ENCODE measurements at places on chromosomes 12 and 14. TPM values are rescaled to one million over a fixed set of nuclear protein-coding genes. Genes with fewer than 3 reads are reported as not detected.

FGD6 gene
- total RNA-seq: 4.7 TPM

PTCSC3 gene
- total RNA-seq: not detected

GDF11 gene
- total RNA-seq: 1.1 TPM

ETFRF1 gene
- 23.5 TPM for total RNA-seq

SERPINA10 gene
- 200 TPM for total RNA-seq

CHPT1 gene
- total RNA-seq: 78.3 TPM

PEBP1 gene
- total RNA-seq: 662 TPM

AICDA gene
- not detected for total RNA-seq

TROAP gene
- 0.48 TPM for total RNA-seq

SPIC gene
- total RNA-seq: 1.4 TPM

DLGAP5 gene
- 0.33 TPM for total RNA-seq

DNA sequence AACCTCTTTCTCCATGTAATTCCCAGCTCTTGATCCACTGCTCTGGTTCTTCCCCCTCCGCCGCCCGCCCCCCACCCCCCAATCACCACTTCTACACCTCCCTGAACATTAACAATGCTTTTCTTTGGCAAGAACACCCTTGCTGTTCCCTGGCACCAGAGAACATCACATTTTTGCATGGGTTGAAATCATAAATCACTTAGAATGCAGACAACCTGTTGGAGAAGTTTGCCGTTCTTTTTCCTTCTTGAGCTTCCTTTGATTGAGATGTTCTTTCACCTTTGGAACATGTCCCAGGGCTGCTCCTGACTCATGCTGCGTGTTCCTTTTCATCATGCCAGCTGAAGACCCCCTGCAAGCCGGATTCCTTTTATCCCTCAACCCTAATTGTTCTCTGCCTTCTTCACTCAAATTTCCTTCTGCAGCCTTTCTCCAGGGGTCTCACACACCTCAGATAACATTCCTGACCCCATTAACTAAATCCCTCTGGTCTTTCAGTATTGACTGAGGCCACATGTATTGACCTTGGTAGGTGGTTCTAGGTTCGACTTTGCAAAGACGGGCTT is 294.1 kb upstream of the TMPO start:
- DNase-seq: no peak

- no peak for DNase-seq
These were observed 69.1 kb upstream of the GALNT9 start for GRCh38 chr12:132398386-132398991.

GRCh38 chr12:78189656-78190055 is 359.0 kb downstream of the NAV3 start:
- DNase-seq: no peak

DNA sequence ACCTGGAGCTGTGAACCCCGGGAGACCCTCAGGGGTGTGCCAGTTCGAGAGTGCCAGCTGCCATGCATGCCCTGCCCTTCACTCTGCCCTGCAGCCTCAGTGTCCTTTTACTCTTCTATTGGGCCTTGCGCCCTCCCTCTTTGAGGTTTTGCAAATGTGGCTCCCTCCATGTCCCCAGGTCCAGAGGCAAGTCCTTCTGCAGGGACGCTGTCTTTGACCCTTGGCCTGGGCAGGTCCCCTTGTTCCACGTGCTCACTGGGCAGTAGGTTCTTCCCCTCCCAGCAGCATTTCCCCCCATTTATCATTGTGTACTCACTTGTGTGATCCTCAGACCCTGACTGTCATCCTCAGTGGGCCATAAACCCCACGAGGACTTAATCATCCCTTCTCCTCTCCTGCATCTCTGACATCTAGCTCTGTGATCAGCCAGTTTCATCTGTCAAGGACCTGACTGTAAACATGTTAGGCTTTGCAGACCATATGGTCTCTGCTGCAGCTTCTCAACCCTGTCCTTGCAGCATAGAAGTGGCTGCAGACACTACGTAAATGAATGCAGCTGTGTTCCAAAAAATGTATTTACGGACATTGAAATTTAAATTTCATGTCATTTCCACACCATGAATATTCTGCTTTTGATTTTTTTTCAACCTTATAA is 36.6 kb downstream of the TSPAN9 start:
- DNase-seq: peak; percentile 68

DNA sequence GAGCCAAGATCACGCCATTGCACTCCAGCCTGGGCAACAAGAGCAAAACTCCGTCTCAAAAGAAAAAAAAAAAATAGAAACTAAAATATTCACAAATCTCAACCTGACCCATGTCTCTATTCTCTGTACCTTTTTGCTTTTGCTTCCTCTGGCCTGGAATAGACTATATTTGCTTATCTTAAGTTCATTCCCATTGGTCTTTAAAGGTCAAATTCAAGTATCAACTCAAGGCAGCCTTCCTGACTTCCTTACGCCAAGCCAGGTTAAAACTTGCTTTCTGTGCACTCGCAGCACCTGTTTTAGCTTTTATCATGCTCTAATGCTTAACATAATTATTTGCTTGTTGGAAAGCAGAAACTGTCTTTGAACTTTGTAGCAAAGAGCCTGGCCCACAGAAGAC is 14.8 kb downstream of the PYM1 start:
- no peak for DNase-seq

- no peak for DNase-seq
These were observed 136.3 kb downstream of the SUDS3 start for GRCh38 chr12:118512669-118513068.

DNA sequence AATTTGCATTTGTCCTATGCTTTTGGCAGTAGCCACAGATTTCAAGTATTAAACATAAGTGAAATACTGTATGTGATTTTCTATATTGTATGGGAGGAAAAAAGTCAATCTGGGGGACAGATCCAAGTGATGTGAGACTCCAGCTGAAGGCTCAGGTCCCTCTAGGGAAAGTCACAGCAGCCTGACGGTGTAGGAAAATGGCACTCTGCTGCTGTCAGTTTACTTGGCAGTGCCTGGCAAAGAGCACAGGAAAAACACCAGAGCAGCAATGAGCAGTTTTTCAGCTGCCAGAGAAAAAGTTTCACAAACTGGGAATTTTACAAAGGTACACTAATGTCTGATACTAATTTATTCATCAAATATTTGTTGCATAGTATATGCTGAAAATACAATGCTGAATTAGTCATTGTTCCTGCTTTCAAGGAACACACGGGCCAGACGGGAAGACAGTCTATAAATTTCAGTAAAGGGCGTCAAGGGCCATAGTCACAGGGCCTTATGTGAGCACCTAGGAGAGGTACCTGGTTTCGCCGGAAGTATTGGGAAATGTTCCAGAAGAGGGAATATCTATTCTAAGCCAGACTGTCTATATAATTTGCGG is 66.2 kb upstream of the SLC38A2 start:
- DNase-seq: no peak

- no peak for DNase-seq
These were observed 2.0 kb upstream of the ZNF385A start for GRCh38 chr12:54386403-54387113.

DNA sequence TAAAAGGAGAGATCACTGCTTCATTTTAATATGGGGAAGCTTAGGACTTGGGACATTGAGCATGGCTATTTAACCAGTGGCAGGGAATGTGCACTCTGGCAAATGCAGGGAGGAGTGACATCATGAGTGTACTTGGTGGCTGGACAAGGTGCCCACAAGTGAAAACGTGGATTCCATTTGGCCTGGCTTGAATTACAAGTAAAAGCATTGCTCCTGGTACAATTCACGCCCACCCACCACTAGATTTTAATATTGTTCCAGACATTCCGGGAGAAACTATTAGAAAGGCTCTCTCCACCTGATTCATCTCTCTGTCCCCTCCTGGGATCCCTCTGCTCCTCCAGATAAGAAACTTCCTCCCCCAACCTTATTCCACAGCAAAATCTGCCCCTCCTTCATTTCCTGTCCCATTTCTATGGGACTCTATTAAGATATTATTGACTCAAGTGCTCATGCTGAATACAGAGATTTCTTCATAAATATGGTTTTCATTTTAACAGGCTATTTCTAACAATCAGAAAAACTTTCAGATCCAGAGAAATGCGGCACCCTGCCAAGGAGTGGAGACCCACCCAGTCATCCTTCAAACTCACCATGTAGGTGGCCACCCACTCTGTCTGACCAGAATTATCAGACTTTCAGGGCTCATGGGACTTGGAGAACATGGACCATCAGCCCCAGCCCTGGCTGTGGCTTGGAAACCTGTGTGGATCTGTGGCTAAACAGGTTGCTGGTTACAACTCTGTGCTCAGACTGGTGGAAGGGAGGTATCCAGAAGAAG is 43.2 kb downstream of the SSPN start:
- no peak for DNase-seq

DNA sequence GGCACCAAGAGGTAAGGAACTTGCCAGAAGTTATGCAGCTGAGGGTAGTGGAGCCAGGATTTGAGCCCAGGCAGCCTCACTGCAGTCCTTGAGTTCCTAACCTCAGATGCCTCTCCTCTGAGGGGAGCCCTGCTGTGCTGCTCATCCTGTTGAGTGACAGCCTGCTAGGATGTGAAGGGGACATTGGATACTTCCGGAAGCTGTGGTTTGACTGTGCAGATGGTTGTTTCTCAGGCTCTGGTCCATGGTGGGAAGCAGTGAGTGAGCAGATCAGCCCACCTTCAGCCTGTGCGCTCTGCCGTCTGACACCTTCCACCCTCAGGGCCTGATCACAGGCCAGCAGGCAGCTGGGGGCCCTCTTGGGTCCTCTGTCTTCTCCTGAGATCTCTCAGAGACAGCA is 253.2 kb downstream of the CACNA1C start:
- no peak for DNase-seq

DNA sequence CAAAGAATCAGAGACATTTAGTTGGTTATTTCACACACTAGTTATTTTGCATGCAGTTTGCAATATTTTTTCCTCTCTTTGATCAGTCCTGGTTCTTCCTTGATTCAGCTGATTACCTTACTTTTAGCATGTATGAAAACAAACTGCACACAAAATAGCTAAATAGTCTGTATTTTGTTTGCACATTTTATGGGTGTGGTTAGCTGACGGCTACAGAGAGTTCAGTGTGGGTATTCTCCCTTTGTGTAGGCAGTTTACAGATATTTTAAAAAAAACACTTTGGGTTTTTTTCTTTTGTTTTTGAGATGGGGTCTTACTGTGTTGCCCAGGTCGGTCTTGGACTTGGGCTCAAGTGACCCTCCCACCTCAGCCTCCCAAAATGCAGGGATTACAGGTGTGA is 28.5 kb downstream of the TOGARAM1 start:
- DNase-seq: no peak

GRCh38 chr12:106924268-106924861 is 31.3 kb upstream of the TMEM263 start:
- no peak for DNase-seq

DNA sequence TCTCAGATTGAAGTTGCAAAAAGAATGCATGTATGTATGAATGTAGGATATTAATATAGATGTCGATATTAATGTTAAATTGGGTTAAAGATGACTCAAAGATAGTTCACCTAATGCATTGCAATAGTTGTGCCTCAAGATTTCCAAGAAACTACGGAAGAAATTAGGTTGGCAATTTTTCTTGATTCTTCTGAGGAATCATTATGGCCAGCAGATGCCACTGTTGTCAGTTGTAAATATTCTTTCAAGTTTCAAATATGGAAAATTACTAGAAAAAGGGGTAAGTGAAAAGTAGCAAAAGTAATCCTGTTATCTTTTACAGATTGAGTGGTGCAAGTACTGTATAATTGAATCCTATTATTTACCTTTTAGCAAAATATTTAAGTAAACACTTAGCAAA is 202.1 kb downstream of the ADAMTS20 start:
- DNase-seq: no peak

DNA sequence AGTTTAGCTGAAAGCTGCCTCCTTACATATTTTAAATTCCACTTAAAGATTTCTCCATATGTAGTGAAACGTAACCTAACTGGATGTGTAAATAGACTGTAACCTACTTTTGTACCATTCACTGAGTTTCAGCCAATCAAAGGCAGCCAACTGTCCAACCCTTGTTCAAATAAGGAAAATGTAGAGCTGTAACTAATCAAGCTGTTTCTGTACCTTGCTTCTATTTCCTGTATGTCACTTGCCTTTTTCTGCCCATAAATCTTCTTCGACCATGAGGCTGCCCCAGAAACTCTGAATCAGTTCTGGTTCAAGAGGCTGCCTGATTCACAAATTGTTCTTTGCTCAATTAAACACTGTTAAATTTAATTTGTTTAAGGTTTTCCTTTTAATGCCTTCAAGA is 6.3 kb downstream of the SLC7A8 start:
- no peak for DNase-seq

DNA sequence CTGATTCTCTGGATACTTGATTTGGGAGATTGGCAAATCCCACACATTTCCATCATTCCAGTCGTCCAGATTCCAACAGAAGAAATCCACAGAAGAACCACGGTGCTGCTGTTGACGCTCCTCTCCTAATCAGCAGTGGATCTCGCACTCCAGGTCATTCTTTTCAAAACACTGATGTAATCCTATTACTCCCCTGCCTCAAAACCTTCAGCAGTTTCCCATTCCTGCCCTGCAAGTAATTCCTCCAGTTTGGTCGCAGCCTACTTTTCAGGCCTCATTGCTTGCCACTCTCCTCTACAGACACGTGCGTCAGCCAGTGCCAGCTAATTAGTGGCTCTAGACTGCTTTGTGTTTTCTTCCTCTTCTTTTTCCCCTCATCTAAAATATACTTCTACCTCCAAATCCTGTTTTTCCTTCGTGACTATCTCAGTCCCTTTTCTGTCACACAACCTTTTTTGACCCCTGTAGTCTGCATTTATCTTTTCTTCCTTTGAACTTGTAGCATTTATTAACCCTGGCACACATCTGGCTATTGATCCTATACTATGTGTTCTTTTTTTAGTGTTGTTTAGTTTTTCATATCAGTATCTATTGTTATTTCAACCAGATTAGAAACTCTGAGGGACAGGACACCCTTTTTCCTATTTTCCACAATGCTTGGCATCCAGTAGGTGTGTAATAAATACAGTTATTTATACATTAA is 36.8 kb downstream of the PRORP start:
- DNase-seq: no peak

GRCh38 chr12:109347589-109347988 is at the start of gene MYO1H:
Gene MYO1H (plus strand): TSS chr12:109347900. CDS start chr12:109347961, 61 bp downstream.
- DNase-seq: no peak

GRCh38 chr14:62694075-62694474 is 351.2 kb downstream of the KCNH5 start:
- no peak for DNase-seq

GRCh38 chr12:51395283-51396230 is 4.4 kb upstream of the GALNT6 start:
- DNase-seq: no peak

- DNase-seq: no peak
These were observed 300 bp downstream of the SSH1 start for GRCh38 chr12:108857158-108857407.

- DNase-seq: no peak
These were observed 54.9 kb upstream of the CISTR start for GRCh38 chr12:53806721-53807120.

- DNase-seq: no peak
These were observed 54.3 kb downstream of the DENND5B start for GRCh38 chr12:31536672-31537071.

DNA sequence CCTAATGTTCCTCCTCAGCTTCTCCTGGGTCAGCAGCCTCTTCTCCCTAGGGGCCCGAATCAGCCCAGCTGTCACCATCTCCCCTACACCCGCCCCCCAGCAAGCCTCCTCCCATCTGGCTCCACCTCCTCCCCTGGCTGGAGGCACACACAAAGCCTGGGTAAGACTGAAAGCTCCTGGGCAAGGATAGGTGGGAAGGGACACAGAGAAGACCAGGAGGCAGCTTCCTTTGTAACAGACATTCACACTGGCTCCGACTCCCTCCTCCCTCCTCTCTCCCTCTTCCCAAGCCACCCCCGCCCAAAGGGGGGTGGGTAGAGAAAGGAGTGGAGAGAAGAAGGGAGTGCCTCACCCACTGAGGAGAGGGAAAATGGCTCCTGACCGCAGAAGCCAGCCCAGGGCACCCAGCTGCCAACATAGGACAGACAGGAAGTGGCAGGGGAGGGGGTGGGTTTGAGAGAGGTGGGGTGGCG is 4.0 kb downstream of the CHD4 start:
- no peak for DNase-seq
